ENCODE measurements at places on chromosomes 16 and 17.

DNA sequence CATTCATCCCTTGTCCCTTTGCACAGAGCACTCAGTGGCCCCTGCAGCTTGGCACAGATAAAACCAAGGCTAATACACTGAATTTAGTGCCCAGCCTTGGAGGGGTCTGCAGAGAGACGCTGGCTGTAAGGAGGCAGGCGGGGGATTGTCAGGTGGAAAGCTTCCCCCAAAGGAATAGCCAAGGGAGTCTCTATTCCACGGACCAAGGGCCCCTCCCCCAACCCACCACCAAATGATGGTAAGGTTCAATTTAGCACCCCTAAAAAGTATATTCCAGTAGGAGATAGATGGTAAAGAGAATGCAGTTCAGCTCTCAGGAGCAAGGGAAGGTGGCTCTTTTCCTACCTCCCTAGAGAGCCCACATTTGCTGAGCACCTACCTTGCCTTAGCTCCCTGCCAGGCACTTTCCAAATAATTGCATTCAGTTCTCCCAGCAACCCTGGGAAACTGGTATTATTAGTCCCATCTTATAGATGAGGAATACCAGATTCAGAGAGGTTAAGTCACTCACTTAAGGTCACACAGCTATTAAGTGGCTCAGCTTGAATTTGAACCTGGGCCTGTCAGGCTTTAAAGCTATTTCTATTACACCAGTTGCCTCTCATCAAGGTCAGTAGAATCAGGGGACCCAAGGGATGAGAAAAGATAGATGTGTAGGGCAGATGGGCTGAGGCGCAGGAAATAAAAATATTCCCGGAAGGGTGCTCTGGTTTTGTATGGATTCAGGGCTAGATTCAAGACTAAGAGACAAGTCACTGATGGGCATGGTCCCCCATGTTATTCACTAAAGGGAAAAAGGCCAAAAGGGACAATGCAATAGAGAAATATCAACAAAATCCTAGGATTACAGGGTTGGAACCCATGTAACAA is 20.0 kb upstream of the ZFHX3 start:
- DNase-seq, result no peak

DNA sequence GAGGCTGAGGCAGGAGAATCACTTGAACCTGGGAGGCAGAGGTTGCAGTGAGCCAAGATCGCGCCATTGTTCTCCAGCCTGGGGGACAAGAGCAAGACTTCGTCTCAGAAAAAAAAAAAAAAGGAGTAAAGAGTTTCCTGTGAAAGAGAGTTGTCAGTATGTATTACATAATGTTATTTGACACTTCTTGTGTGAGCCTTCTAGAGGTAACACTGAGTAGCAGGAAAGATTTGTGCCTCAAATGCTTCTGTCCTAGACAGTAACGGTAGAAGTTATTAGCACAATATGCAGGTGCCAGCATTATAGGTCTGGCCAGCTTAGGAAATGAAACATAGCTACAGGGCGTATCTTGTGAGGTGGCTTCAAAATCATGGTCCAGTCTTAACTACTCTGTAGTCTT is 6.2 kb downstream of the RPS6KB1 start:
- no peak for DNase-seq

- no peak for DNase-seq
Measured at GRCh38 chr17:77146882-77147281, 6.1 kb downstream of the SEC14L1 start.

DNA sequence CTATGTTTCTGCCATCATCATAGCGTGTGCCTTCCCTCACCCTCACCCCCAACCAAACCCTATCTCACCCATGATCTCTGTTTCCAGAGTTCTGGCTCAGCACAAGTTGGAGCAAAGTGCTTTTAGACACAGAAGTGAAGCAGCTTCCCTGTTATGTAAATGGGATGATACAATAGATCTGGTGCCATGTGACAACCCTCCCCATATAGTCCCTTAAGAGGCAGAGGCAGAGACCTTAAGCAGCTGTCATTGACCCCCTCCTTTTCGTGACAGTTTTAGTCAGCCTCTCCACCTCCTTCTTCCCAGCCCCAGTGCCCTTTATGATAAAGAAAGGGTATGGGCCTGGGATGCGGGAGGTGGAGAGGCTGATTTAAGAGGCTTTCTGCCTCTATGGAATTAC is 40.3 kb upstream of the MED13 start:
- DNase-seq, result no peak

GRCh38 chr16:68144008-68144407 is 58.8 kb downstream of the NFATC3 start:
- DNase-seq, result no peak

- DNase-seq, result no peak
Measured at GRCh38 chr16:30829130-30830071, 42.4 kb upstream of the ZNF629 start.

DNA sequence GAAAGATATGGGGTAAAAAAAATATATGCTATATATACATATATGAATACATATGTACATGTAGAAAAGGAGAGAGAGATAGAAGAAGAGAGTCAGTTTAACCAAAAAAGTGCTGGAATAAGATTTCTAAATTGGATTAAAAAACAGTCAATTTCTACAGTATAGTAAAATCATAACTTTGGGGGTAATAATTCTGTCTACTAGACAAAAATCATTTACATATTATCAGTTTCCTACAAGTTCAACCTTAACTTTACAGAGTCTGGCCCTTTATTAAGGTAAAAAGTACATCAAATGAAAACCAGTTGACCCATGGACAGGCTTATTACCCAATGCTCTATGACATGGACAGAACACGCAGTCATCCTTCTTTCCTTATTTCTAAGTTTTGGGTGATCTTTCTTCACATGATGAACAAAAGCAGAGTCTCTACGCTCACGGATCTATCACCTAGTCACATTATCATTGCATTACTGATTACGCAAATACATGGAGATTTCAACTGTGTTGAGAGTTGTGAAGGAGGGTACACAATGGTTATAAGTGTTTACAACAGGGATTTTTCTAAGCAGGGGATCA is 63.9 kb upstream of the SMIM36 start:
- no peak for DNase-seq

DNA sequence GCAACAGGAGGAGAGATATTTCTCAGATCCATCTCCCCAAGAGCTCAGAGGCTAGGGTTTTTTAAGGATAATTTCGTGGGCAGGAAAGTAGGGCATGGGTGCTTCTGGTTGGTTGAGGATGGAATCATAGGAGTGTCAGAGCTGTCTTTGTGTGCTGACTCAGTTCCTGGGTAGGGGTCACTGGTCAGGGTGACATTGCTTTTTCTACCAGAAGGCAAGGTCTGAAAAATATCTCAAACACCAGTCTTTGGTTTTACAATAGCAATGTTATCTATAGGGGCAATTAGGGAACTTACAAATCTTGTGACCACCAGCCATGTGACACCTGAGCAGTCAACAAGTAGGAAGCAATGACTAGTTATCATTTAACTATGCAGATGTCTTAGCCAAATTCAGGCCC is 82.9 kb upstream of the DYNLRB2 start:
- DNase-seq, result no peak

- DNase-seq, result no peak
Measured at GRCh38 chr16:30724641-30725417, 23.4 kb upstream of the PHKG2 start.

DNA sequence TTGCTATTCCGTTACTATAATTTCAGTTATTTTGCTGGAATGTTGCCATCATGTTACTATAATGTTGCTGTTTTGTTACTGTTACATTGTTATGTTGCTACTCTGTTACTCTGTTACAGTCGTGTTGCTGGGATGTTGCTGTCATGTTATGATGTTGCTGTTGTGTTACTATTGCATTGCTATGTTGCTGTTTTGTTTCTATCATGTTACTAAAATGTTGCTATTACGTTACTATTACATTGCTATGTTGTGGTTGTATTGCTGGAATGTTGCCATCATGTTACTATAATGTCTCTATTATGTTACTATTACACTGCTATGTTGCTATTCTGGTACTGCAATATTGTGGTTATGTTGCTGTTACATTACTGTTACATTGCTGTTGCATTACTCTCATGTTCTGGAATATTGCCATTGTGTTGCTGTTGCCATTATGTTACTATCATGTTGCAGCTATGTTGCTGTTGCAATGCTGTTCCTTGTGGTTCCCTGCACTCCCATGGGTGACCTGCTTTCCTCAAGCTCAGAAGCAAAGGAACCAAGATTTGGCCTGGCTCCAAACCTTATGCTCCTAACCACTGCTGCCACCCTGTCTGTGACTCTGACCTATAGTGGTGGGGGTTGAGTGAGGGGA is 64.4 kb downstream of the ABCC6 start:
- DNase-seq, result no peak

DNA sequence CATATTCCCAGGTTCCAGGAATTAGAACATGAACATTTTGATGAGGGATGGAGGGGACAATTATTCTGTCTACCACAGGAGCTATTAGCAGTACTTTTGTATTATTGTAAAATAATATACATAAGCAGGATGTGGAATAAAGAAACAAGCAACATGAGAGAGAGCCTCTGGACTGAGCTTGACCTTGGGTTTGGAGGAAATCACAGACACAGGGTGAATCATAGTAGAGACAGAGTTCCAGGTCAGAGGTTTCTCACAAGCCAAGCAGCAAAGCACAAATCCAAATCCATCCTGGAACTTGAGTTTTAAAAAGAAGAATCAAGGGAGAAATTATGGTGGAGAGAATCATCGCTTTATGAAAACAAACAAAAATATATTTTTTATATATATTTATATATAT is 5.1 kb downstream of the KRT31 start:
- no peak for DNase-seq

DNA sequence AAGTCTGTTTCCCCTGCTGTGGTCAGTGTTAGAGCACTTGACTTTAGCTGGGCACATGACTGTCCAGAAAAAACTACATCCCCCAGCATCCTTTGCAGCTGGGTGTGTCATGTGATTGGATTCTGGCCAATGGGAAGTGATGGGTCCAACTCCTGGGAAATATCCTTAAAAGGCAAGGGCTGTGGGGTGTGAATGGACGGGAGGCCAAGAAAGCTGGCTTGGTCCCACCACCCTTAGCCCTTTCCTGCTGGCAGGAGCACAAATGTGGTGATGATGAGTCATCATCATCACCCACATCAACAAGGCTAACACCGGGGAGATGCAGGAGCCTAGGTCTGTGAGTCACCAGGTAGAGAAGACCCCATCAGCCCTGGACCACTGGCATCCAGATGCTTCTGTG is 341.7 kb downstream of the C16orf95 start:
- no peak for DNase-seq

DNA sequence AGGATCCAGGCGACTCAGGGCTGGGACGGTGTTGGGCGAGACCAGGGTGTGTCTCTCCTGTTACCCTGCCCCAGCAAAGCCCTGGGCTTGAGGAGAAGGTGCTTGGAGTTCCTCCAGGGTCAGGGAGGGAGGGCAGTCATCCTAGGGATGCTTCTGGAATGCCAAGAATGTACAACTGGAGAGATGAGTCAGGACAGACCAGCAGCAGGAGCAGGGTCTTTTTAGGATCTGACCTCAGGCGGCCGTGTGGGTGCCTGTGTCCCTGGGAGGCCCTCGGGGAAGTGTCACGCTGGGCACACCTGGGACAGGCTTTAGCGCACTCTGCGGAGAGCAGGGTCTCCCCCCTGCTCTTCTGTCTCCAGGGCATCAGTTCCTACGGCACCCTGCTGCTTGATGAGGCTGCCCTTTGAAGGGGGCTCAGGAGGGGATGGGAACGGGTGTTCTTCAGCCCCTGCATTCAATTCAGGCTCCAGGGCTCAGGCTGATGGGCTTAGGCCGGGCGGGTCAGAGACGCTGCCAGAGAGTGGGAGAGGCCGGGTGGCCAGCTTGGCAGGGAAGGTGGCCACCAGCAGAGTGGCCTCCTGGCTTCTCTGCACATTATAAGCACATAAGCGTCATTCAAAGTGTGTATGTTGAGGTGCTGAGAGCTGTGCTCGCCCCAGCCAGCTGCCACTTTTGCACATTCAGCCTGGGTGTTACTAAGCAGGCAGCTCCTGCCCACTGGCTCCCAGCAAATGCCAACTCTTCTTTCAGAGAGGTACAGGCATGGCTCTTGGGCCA is 8.4 kb upstream of the MTSS2 start:
- DNase-seq, result peak; percentile 79

- DNase-seq, result no peak
Measured at GRCh38 chr16:24858219-24859041, 12.7 kb downstream of the SLC5A11 start.
